ENCODE measurements at places on chromosomes 4 and X.

DNA sequence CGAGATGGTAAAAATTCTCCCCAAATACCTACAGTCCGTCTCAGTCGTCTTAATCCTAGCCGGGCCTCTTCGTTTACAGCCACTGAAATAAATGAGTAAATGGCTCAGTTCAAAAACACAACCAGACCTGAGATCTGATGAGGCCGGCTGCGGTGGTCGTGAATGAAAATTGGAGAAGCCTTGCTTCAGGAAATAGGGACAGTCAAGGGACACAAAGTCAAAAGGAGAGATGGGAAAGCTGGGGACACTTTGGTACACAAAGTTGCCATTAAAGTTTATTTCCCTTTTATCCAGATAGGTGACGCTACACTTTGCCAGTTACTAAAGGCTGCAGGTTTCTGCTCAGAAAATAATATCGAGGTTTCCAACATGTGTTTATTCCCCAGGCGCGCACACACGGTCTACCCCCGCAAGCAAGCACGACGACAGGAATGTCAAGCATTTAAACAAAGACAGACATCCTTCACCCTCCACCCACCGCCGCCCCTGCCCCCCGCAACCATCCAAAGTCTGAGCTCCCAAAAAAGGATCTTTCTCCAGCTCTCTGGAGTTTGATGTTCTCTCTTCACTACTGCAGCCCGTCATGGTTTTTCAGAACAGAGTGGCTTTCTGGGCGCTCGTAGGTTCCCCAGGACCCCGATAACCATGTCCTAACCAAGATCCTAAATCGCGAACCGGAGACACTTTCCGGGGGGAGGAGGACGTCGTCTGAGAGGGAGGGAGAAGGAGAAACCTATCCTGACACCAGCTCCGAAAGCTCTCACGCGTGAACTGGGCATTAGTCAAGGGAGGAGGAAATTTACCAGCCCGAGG, 1.3 kb upstream of the PCDH7 start:
- DNase-seq = no peak

- DNase-seq = no peak
These were observed 2.2 kb downstream of the RBBP7 start for GRCh38 chrX:16867947-16868346.

- no peak for DNase-seq
These were observed 380 bp downstream of the SLC34A2 start for GRCh38 chr4:25656031-25656430.

DNA sequence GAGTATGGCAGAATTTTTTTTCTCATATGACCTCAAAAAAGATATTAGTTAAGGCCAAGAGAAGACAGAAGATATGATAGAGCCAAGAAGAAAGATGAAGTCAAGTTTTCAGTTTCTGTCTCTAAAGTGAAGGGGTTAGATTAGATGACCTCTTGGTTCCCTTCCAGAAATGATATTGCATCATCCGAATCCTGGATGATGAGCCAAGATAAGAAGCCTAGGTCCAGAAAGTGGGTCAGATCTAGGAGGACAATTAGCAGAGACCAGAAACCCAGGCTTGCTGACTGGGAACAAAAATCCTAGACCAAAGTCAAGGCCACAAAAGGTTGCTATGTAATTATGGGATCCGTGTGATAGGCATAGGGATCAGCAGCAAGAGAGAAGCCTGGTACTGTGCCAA, 20.2 kb downstream of the SATL1 start:
- DNase-seq = no peak

DNA sequence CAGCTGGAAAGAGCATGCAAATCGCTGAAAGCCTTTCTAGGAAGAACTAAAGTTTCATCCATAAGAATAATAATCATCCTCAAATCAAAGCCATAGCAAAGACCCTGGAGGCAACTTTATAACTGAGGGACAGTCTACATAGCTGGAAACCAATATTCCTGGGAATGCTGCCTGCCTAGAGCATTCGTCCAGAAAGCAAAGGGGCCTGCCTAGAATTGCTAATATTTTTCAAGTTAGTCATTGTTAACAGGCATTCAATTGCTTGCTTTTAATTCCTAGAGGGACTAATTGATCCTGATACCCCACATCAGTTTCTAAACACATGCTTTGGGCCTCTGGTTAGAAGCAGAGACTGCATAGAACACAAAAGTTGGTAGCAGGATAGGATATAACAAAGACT, 4.2 kb upstream of the PPARGC1A start:
- DNase-seq = no peak

DNA sequence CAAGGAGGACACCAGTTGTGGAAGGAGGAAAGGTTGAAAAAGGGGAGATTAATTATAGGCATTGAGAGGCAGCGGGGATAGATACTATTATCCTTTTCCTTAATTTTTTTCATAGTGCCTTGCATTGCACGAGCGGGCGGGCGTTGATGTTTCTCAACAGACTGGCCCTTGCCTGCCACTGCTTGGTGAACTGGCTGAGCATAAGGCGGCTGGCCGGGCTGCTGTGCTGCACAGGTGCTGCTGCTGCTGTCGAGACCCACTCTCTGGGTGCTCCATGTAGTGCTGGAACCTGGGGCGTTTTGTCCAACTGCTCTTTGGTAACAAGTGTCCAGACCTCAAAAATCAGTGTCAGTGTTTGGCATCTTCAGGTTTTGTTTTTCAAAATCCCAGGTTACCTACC, 83.3 kb upstream of the PAQR3 start:
- no peak for DNase-seq

- no peak for DNase-seq
These were observed 139.7 kb downstream of the TENM3 start for GRCh38 chr4:182382941-182383340.

DNA sequence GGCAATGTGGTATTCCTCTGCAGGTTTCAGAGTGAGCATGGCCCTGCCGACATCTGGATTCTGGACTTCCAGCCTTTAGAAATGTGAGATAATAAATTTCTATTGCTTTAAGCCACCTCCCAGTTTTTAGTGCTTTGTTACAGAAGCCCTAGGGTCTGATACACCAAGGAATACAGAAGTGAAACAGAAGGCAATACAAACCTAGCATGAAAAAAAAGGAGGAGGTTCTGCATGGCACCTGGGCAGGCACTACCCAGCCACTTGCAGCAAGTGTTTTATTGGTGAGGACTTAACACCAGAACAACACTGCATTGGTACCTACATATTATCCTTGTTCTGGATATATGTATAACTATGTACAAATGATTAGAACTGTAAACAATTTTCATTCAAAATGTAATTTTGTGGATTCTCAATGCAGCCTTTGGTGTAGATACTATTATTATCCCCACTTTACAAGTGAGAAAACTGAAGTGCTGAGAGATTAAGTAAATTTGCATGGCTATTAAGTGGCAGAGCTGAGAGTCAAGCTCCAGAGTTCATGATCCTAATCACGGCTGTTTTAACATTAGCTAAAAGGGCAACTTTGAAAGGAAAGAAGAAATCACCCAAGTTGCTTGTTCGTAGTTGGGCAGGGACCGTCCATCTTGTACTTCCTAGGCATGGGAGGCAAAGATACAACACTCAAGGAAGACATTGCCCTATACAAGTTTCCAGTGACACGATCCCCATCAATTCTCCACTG, 71.8 kb downstream of the IL21 start:
- DNase-seq = no peak

GRCh38 chr4:25028851-25029250, 1.9 kb downstream of the LGI2 start:
- DNase-seq = no peak

- no peak for DNase-seq
These were observed 683.2 kb upstream of the GNPDA2 start for GRCh38 chr4:45409536-45409935.

GRCh38 chr4:15681067-15681371, 608 bp upstream of the FAM200B start:
- no peak for DNase-seq

DNA sequence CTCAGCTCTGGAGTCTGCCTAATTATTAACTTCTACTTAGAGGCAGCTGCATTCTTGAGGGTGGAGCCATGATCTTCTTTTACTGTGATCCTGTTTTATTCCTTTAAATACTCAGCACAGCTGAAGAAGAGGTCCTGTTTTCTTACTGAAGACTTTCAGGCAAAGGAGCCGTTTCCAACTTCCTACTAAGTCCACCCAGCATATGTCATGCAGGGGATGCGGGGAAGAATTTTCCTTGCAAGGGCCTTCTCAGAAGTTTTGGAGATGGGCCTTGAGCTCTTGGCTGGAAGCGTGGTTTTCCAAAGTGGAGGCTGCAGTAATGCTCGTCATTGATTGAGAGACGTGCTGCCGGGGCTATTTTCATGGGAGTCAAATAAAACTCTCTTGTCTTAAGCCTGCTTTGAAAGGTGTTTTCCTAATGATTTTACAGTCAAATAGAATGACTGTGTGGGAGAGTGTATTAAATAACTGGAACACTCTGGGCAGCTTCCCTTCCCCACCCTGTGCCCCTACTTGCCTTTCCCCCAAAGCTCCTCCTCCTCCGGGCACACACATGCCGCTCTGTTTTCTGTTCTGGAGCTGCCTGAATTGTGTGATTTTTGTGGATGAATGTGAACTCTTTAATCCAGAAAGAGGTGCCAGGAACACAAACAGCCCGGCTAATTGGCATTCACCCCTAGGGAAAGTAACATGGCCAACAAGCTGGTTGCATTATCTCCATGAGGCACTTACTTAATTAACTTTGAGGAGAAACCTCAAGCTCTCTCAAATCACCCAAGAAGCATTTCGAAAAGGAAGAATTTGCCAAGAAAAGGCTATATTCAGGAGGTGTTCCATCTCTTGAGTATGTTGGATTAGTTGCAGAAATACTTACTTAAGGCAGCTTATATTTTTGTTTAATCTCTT, 28.1 kb downstream of the FGF2 start:
- DNase-seq = no peak

DNA sequence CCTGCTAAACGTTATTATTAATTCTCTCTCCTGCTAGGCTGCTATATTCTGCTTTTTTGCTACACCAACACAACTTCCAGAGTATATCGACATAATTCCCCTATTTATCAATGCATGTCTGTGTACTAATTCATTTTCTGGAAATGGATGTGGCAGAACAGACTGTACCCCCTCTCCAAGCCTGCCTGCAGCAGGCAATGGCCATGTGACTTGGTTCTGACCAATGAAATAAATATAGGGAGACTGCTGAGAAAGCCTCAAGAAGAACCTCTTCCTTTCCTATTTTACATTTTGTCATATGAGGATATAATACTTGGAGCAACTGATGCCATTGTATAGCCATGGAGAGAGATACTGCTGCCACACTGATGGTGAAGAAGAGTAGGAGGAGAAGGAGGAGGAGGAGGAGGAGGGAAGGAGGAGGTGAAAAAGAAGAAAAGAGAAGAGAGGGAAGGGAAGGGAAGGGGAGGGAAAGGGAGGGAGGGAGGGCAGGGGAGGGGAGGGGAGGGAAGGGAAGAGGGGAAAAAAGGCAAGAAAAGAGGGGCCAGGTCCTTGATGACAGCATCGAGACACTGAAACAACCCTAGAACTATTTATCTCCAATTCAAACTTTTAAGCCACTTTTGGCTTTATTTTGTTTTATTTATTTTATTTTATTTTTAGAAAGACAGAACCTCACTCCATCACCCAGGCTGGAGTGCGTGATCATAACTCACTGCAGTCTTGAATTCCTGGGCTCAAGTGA, 57.0 kb upstream of the SPP1 start:
- DNase-seq = no peak

DNA sequence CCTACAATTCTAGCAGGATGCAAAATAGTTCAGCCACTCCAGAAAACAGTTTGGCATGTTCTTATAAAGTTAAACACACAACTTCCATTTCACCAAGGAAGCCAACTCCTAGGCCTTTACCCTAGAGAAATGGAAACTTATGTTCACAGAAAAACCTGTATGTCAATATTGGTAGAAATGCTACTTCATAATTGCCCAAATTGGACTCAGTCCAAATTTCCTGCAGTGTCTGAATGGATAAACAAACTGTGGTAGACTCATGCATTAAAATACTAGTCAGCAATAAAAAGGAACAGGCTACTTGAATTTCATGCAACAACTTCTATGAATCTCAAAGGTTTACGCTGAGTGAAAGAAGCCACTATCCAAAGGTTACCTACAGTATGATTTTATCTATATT, 1738.8 kb upstream of the IGFBP7 start:
- no peak for DNase-seq

DNA sequence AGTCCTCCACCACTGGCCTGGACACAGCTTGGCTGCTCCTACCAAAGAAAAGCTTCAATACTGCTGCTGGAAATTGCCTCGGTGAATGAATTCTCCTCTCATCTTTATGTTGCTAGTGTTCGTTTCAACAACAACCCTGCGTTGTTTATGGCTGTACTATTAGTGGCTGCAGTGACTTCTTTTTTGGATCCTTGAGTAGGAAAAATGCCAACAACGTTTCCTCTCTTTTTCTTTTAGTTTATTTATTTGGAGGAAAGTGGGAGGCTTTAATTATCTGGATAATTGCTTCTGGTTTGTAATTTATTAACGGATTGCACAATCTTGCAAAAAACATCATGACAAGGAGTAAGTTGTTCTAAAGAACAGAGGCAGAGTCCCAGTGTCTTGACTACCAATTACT, 464.1 kb upstream of the TRAM1L1 start:
- DNase-seq = no peak

GRCh38 chr4:172061204-172061603, 248.0 kb downstream of the GALNTL6 start:
- no peak for DNase-seq

- no peak for DNase-seq
These were observed 140.5 kb downstream of the GRIA3 start for GRCh38 chrX:123324625-123325024.

DNA sequence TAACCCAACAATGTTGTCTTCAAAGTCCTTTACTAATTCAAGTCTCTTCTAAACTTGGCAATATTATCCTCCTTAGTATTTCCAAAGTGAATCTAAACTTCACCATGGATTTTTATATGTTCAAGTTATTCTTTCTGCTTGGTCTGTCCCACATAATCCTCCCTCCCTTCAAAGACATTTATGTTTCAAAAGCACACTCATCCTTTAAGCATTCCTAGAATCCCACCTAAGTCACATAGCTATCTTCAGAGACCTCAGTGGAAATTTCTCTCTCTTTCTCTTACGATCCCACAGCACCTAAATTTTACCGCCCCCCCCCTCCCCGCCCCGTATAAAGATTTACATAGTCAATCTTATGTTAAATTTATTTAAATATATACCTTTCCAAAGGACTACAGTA, 314.9 kb upstream of the GRIA3 start:
- DNase-seq = no peak

DNA sequence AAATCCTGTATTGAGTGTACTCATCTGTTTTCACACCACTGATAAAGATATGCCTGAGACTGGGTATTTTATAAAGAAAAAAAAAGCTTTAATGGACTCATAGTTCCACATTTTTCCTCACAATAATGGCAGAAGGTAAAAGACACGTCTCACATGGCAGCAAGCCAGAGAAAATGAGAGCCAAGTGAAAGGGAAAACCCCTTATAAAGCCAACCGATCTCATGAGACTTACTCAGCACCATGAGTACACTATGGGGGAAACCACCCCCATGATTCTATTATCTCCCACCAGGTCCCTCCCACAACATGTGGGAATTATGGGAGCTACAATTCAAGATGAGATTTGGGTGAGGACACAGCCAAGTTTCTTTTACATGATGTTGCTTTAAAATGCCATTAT, 171.9 kb downstream of the GALNTL6 start:
- no peak for DNase-seq
